Activated CD8-positive, alpha-beta memory T cell treated with anti-CD3 and anti-CD28 coated beads for 1 hour (primary cell): ENCODE measurements at places on chromosomes 5 and 9.

DNA sequence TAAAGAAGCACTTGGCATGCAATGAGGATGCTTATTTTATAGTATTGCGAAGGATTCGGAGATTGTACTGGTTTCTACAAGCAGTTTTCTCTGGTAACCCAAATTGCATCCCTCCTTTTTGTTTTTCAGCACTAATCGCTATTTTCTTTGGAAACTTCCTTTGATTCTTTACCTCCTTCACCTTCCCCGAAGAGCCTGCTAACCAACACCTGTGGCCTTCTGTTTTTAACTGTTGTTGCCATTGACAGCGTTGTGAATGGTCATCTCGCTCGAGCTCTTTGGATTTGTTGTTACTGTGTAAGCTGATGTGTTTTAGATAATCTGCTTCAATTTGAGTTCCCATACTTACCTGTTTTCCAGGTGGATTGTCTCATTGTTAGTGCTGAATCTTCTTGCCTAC, 1.1 kb downstream of the CNOT6 start:
- DNase-seq, result no peak

DNA sequence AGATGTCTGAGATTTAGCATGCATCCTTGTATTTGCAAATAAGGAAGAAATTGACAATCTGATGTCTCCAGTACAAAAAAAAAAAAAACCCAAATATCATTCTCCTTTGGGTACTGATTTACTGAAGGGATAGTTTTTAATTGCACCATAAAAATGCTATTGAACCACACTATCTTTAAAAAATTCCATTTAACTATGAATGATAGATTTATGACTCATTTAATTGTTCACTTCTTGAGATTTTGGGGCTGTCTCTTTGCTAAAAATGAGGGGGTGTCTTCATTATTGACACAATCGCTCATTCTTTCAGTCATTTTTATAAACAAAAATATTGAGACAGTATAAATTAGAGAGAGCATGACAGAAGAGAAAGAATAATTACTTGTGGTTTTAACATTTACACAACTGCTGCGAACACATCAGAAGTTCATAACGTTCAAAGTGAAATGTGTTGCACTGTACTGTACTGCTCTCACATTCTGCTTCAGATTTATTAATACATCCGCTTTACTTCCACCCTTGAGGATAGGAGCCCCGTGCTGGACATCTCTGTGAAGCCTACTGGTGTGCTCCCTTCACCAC, 142.3 kb downstream of the MEF2C start:
- no peak for DNase-seq

DNA sequence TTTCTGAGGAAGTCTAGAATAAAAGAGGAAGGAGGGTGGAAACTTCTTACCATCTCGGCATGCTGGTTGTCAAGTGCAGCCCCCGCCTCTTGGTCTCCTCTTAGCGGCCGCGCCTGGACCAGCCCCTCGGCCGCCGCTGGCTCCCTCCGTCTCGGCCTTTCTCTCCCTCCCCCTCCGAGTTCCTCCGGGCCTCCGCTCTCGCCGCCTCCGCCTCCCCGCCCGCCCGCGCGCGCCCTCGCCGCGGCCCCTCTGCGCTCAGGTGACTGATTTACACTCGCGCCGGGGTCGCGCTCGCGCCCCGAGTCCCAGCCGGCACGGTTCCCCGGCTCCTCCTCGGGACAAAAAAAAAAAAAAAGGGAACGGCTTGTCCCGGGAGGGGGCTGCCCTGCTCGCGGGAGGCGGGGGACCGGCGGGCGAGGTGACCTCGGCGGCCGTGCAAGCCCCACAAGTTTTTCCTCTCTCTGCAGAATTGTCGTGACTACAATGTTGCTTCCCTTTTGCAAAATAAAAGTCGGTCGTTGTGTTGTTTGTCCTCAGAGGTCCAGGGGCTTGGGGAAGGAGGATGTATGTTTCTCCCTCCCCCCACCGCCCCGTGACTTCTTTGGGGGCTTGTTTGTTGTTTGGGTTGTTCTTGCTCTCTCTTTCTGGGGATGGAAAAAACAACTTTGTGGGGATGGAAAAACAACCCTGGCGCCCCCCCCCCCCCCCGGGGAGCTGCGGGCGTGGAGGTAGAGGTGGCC, at the start of gene BNC2:
Gene BNC2 (minus strand): TSS at position 75 of the 740 bp plus-strand sequence. CDS start 22 bp downstream, at position 53.
- no peak for DNase-seq

DNA sequence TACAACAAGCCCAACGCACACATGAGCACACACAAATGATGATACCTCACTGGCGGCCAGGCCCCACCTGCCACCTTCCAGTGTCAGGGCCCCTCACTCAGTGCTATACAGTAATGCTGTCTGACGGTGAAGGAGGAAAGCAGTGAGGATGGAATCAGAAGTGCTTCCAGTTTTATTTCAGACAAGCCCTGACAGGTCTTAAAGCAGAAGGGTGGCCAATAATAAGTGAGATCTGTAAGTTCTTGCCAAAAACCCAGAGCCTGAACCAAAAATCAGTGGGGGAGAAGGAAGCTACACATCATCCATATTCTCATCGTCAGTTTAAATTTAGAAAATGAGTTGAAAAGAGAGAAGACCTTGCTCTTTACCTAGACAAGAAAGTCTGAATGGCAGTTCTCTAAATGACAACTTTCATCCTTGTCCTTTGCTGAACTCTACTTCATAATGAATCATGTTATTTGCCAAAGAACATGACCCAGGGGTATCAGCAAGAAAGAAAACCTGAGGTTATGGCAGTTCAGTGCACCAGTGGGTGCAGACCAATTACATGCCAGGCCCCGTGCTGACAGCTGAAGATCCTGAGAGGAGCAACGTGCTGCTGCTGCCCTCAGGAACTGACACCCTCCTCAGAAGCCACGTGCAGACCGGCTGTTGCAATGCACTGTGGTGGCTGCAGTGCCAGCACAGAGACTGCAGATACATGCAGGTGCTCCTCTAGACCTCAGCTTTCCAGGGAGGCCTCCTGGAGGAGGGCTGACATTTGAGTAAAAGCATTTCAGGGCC, 118.7 kb downstream of the DROSHA start:
- no peak for DNase-seq

DNA sequence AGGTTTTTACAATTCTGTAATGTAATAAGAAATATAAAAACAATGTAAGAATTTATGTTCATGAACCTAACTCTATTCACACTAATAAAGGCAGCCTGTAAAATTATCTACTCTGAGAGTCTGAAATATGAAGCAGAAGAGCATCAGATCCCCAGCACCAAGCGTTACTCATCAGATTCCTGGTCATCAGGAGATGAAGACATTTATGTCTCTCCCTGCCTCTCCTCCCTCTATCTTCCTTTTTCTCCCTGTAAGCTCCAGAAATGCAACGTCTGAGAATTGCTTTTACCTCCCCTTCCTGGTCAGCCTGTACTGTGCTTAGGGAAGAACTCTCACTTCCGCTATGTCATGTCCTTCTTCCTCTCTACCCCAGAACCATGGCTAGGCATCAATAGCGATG, 114.4 kb upstream of the SLIT3 start:
- no peak for DNase-seq

DNA sequence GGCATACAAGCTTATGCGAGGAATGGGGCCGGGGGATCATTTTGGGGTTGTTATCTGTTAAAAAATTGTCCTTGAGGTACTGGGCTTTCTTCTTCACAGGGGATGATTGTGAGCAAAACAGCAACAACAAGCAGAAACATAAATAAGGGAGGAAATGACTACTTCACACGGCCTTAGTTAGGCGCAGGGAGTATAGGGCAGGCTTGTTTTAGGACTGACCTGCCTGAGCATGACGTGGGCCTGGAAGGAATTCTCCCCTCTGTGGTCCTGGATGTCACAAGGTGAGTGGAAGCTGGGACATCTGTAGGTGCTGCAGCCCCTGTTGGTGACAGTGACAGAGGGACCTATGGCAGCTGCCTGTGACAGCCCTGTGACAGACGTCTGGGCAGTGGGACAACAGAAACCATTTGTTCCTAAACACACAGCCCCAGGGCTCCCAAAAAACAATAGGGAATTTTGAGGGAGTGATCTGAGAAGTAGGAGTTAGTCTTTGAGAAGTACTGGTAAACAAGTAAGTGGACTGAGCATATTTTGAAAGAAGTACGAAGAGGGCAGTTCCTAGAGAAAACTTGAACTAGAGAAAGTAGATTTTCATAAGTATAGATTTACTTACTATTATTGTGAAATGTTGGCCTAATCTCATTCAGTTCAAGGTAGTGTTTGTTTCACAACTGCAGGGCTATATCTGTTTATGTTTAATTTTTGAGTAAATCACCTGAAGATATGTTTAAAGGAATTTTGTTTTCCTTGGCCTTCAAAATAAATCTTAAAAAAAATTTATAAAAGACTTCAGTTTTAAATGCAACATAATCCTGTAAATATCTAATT, 113.1 kb downstream of the KDM4C start:
- DNase-seq, result no peak

DNA sequence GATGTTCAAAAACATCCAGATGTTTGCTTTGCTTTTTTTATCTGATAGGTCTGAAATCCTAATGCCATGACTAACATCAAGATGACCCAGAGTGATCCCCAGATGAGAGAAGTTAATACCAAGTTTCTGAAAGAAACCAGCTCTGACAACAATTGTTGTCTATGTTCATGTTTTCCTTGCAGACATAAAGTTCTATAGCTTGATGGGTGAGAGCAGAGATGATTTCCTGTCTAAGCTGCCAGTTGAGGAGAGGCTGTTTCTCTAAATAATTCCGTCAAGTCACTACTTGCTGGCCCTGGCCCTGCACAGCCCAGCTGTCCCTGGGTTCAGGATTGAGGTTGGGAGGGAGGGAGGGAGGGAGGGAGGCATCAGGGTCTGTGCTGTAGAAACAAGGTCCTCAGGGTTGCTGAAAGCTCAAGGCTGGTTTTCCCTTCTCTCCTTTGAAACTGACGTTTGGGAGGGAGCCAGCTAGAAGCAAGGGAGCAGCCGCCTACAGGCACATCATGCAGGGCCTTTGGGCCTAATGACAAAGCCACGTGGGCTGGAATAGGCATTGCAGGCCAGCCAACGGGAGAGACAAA, 3.9 kb downstream of the SPARC start:
- DNase-seq, result no peak

DNA sequence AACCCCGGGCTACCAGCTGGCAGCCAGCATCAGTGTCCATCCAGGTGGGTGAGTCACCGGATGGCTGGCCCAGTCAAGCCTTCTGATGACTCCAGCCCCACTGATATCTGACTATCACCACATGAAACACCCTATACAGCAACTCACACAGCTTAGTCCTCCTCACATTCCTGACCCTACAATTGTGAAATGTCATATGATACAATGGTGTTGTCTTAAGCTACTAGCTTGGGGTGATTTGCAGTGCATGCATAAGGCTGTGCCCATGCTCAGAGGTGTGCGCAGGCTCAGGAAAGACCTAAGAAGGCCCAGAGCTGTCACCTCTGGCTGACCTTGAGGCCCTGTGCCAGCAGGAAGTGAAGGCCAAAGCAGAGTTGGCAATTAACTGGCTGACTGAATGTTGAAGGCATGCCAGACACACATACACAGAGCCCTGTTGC, 21.5 kb upstream of the SEMA4D start:
- no peak for DNase-seq

DNA sequence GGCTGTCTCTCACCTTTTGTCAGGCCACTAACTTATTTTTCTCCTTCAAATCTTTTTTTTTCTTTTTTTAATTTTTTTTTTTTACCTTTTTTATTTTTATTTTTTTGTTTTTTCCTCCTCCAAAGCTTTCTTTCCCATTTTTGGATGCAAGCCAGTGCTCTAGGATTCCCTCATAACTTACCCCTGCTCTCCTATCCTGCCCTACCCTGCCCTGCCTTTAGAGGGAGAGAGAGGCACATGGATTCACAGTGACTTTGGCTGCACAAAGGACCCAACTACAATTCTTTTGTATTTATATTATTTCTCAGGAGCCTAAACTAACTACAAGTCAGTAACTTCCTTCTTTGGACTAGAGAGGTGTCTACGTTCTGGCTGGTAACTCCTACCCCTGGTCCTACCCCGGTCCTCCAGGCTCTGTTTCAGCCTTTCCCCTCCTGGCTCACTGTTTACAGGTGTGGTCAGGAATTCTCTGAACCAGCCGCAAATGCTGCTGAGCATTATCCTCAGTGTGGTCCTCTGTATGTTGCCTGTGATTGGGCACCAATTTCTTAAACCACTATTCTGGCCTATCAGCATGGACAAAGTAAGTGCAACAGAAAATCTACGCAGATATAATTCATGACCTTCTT, 8.4 kb upstream of the RUSC2 start:
- DNase-seq, result no peak

GRCh38 chr9:134385915-134386314, 59.7 kb downstream of the RXRA start:
- DNase-seq, result no peak

GRCh38 chr5:59976342-59976741, 82.8 kb upstream of the PDE4D start:
- DNase-seq, result no peak

DNA sequence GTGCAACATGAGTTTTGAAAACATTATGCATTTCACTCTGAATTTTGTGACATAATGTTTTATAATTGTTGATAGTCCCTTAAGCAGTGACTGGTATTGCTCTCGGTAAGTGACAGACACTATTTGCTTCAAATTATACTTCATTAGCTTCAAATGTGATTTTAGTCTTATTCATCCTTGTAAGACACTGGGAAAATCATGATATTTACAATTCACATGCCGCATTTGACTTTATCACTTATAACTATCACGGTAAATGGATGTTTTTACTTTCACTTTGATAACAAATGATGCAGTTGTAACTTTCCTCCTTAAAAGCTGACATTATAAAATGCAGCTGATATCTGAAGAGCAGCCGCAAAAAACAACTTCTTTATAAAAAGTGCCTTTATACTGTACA, 44.1 kb upstream of the ITGA2 start:
- DNase-seq, result no peak

DNA sequence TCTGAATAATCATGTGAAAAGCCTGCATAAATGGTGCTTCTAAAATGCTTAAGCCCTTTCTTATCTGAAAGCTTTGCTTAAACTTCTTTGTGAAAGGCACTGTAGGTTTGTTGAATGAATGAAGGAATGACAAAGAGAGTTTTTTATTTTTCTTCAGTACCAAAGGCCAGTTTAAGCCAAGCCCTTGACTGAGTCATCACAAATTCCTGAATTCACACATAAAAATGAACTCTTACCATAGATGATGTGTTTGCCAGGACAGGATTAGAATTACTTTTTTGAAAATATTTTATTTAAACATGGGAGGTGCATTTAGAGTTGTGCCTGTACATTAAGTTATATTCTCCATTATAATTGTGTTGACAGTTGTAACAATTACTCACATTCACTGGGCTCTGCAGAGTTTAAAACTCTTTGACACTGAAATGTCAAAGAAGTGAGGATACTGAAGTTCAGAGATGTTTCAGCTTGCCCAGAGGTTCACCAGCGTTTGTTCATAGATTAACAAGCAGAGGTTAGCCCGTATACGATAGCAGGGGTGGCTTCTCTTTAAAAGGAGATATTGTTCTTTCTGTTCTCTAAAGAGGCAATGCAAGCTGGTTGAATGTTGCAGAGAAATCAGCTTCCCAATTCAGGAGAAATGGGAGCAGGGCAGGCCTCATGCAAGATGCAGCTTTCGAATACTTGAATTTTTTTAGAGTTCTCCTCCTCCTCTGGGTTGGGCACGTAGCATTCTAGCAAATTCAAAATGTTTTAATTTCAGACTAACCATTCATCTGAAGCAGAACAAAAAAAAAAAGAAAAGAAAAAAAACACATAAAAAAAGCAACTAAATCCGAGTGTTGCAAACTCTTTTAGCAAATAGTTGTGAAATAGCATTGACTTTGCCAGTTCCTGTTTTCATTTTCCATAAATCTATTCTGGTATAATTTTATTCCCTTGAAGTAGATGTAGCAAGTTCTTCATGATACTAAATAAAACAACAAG, 358.7 kb upstream of the KLF4 start:
- no peak for DNase-seq

- DNase-seq, result no peak
These were observed 151.5 kb downstream of the TAF11L14 start for GRCh38 chr5:17785774-17786173.

GRCh38 chr5:132310141-132310834, 16.1 kb downstream of the SLC22A4 start:
- DNase-seq, result no peak
